Stimulated activated CD4-positive, alpha-beta T cell treated with anti-CD3 and anti-CD28 coated beads, Interleukin-4, amount 100 ng/mL, for 4 hours (primary cell): ENCODE measurements at places on chromosomes 1 and 21.
A peak's percentile ranks its signal among the peaks of the same experiment; 100 is the strongest.

DNA sequence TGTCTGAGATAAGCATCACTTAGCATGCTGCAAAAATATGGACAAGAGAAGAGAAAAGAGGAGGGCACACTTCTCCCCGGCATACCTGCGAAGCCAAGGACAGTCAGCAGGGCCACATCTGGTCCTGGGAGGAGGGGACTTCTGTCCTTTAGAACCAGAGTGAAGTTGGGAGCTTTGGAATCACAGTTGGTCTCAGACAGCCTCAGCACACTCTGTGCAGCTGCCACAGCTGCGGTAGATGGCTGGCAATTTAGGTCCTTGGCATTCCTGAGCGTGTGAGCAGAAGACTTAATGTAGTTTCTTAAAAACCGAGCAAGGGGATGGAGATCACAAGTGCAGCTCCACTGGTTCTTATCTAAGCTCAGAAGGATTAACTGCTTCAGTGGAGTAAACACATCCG is 32.3 kb downstream of the LRRC53 start:
- no peak for DNase-seq

DNA sequence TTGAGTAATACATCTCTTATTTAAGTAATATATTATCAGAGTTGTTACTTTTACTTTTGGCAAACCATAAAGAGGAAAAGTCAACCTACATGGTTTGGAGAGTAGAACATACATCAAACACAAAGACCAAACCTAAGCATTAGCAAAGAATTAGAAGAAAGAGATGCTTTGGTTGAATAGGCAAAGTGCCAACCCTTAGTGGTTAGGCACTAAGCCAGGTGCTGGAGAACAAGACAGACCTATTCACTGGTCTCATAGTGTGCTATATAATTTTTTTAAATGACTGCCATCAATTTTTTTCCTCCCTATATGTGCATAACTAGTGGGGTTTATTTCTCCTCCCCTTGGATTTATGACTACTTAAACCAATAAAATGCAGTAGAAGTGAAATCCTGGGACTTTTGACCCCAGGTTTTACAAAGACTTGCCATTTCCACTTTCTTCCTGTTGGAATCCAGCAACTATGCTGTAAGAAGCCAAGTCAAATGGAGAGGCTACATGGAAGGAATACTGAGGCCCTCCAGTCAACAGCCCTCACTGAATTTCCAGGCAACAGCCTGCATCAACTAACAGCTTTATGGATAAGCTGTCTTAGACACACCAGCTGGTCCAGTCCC is 69.8 kb upstream of the HAO2 start:
- DNase-seq = no peak

- DNase-seq = no peak
Observed at GRCh38 chr1:54047384-54048305, 5.4 kb downstream of the TMEM59 start.

- no peak for DNase-seq
Observed at GRCh38 chr1:36097693-36098585, 9.2 kb downstream of the ADPRS start.

- no peak for DNase-seq
Observed at GRCh38 chr21:38833117-38833516, 27.4 kb downstream of the ETS2 start.

- no peak for DNase-seq
Observed at GRCh38 chr1:181803421-181803820, 258.1 kb downstream of the ZNF648 start.

DNA sequence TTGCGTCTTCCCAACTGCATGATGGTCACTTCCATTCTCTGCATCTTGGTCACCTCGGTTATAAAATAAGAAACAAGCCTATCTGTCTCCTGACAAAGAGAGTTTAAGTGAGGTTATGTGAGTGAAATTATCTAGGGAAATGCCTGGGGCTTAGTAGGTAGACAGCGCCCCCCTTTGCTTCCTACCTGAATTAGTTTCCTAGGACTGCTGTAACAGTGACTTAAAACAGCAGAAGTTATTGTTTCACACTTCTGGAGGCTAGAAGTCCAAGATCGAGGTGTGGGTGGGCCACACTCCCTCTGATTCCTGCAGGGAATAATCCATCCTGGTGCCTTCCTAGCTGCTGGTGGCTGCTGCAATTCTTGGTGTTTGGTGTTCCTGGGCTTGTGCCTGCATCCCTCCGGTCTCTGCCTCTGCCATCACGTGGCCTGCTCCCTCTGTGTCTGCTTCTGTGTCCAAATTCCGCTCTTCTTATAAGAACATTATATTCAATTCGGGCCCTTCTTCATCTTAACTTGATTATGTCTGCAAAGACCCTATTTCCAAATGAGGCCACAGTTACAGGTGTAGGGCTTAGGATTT is 92.6 kb downstream of the IGSF21 start:
- no peak for DNase-seq

DNA sequence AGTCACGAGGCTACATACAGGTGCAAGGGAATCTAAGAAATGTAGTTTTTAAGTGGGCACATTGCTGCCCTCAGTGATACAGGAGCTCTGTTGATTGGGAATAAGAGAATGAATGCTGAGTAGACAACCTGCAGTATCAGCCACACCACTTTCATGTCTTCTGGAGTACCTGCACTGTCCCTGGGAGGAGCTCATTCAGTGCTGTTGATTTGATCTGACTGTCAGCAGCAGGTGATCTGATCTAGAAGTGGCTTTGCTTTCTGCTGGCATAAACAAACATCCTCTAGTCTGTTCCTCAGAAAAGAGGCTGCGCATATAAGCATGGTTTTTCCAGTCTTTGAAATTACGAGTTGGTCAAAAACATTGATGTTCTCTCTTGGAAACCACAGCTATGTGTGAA is 35.5 kb upstream of the LRRC52 start:
- no peak for DNase-seq

DNA sequence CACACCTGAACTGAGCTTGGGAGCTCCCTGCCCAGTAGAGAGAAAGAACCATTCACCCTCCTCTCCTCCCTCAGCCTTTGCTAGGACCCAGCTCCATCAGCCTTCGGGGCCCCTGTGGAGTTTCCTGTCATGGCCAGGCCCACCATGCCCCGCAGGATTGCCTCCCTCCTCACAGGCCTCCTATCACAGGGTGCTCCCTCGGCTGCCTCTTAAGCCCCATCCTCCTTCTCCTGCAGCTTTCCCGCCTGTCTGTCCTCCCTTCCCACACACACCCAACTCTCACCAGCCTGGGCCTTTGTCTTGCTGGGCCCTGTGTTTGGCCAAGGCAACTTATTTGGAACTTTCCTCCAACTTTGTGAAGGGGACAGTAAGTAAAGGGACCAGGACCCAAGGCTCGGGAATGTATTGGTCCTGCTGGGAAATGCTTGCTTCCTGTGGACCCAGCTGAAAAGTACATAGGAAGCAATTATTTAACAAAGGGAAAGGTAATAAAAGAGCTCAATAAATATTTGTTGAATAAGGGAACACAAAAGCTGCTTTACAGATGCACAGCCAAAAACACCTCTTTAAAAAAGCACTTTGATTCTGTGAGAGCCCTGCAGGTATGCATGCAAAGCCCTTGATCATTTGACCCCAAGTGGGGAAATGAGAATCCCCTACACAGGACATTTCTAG is 31.6 kb upstream of the TENT5C start:
- DNase-seq = no peak

DNA sequence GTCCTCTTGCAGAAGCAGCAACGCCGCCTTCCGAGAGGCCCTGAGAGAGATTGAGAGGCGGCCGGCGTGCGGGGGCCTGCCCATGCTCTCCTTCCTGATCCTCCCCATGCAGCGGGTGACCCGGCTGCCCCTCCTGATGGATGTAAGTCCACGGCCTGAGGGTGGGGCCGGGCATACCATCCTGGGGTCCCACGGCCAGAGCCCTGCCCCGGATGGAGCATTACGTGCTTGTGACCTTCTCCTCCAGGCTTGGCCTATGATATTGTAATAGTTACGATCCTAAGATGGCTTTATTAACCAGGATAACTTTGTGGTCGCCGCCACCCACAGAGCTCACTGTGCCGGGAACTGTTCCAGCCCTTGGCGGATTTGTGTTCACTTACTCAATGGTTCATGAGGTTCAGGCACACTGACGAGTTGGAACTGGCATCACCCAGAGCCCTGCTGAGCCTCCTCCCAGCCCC is 18.9 kb downstream of the ARHGEF16 start:
- DNase-seq = no peak

GRCh38 chr1:93448983-93449804 is 1.3 kb downstream of the FNBP1L start:
- DNase-seq = no peak

- no peak for DNase-seq
Observed at GRCh38 chr21:16597753-16598152, 868.0 kb downstream of the USP25 start.

GRCh38 chr21:15182731-15183130 is 117.9 kb upstream of the NRIP1 start:
- DNase-seq = no peak

DNA sequence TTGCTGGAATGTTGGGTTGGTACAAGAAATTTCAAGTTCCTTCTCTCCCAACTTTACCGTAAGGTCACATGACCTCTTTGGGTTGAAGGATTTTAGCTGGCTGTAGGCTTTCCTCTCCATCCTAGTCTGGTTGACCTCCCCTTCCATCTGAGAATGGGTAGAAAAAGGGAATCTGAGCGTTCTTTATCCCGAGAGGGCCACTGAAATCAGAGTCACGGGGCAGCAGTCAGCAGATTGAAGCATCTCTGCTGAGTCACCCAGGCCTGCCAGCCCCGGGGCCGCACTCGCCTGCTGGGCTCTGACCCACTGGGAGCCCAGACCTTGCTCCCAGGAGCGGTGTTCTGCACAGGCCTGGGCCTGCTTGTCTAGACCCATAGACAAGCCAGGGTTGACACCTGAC is 31.0 kb downstream of the TMCC2 start:
- DNase-seq = no peak

DNA sequence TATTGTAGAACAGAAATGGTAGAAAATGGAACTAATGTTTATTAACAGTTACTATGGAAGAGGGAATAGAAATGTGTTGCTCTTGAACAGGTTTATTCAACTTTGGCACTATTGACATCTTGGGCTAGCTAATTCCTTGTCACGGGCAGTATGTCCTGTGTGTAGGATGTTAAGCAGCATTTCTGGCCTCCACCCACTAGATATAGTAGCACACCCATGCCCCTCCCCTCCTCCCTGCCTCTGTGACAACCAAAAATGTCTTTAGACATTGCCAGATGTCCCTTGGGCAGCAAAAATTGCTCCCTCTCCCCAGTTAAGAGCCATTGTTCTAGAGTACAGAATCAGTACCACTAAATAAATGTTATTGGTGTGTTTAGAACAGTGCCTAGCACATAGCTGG is 91.4 kb upstream of the TPTE start:
- no peak for DNase-seq

DNA sequence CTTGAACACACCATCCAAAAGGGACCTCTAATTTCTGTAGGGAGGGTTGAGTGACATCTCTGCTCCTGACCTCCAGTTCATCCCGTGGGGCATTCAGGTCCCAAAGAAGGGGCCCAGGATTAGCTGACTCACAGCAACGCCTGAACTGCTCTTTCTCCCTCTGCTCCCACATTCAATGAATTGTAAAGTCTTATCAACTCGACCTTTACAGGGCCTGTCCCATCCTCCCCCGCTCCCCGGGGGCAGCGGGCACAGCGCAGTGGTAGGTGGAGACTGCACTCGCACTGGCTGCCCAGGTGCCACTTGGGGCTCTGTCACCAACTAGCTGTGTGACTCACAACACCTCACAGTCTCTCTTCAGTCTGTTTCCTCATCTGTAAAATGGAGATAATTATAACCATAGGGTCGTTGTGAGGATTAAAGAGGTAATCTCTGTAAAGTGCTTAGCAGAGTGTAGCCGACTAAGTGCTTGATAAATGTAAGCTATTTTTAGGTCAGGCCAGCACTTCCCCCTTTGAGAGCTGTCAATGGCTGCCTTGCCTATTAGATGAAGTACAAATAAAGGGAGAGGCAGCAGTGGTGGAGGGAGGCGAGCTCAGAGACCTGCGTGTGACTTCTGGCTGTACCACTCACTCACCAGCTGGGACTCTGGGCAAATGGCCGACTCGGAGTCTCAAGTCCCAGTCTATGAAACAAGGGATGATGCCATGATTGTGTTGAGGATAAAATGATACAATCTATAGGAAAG is 637 bp upstream of the MYBPHL start:
- no peak for DNase-seq

GRCh38 chr1:167996266-167996665 is 59.4 kb upstream of the MPC2 start:
- DNase-seq = no peak

- no peak for DNase-seq
Observed at GRCh38 chr1:23515905-23516304, 15.1 kb downstream of the E2F2 start.

DNA sequence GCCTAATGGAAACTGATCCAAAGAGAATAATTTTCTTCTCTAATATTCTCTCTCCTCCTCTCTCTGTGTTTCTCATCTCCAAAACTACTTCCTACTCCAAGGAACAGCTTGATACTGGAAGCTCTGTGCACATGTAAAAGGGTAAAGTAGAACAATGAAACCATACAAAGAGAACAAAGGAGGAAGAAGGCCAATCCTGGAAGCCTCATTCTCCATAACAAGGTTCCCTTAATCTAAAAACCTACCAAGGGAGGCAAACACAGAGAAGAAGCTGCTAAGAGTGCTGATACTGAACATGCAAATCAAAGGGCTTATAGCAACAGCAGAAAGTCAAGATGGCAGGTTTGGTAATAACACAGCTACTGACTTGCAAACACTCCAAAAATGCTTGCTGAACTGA is 44.4 kb downstream of the SIPA1L2 start:
- no peak for DNase-seq

DNA sequence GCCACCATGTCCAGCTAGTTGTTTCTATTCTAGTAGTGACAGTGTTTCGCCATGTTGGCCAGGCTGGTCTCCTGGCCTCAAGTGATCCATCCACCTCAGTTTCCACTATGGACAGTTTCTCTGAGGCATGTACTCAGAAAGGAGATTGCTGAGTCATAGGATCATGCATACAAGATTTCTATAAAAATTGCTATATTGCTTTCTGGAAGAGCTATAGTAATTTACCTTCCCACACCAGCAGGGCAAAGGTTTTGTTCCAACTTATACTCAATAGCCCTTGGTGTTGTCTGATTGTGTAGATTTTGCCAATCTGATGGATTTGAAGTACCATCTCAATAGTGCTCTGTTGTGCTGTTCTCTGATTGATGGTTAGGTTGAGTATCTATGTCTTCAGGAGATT is 15.6 kb upstream of the ATP1A1 start:
- DNase-seq = no peak

GRCh38 chr1:234768569-234769283 is 158.7 kb upstream of the IRF2BP2 start:
- peak; percentile 48 for DNase-seq

- peak; percentile 60 for DNase-seq
Observed at GRCh38 chr1:110554871-110555801, 36.2 kb upstream of the KCNA10 start.

DNA sequence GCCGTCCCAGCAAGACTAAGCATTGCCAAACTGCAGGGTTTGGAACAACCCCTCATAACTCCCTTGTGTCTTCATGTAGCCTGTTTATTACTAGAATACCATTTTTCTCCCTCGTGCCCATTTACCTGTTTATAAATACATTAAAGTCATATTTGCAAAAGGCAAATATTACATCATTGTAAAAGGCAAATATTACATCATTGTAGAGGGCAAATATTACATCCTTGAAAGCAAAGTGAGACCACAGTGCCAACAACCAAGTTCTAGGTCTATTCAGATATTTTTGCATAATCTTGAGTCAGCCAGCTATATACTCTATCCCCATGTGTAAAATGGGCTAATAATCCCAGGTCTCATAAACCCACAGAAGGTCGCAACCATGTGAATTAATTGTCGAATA is 11.4 kb upstream of the FAM163A start:
- no peak for DNase-seq
